Fibroblast of pulmonary artery (primary cell): ENCODE measurements at places on chromosomes 6 and 20.
A peak's percentile ranks its signal among the peaks of the same experiment; 100 is the strongest.

GRCh38 chr6:51533962-51534361 is 553.5 kb downstream of the PKHD1 start:
- DNase-seq: no peak

DNA sequence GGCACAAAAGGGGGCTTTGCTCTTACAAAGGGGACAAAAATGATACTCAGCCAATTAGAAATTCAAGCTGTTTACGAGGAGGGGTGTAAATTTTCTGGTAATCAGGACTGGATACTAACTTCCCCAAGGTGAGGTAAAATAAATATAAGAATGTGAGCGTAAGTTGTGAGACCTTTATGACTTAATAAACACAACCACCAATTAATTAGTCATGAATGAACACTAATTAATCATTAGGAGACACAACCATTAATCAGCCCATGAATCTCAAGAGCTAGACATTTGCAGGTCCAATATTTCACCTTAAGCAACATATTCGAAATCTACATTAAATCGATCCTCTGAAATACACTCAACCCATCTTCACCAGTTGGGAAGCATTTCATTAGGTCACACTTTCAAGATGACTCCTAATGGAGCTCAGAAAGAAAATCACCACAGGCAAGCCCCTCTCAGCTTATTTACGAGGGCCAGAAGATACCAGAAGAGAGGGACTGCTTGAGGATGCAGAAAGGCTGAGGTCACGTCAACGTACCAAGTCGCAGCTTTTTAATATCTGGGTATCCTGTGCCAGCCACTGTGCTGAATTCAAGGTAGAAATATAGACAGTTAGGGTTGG is 2.7 kb downstream of the ADTRP start:
- no peak for DNase-seq

DNA sequence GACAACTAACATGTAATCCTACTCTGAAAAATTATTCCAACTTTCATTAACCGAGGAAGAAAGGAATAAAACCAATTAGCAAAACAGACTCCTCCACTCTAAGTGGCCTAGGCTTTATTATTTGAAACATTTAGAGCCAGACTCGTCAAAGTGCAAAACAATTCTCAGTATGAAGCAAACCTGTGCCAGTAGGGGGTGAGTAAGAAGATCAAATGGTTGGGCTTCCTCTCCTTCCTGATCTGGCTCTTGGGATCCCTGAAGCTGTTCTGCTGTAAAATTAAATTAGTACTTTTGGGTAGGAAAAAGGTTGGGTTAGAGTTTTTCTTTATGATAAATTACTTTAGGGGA is 177.6 kb upstream of the MAN1A1 start:
- DNase-seq: no peak

DNA sequence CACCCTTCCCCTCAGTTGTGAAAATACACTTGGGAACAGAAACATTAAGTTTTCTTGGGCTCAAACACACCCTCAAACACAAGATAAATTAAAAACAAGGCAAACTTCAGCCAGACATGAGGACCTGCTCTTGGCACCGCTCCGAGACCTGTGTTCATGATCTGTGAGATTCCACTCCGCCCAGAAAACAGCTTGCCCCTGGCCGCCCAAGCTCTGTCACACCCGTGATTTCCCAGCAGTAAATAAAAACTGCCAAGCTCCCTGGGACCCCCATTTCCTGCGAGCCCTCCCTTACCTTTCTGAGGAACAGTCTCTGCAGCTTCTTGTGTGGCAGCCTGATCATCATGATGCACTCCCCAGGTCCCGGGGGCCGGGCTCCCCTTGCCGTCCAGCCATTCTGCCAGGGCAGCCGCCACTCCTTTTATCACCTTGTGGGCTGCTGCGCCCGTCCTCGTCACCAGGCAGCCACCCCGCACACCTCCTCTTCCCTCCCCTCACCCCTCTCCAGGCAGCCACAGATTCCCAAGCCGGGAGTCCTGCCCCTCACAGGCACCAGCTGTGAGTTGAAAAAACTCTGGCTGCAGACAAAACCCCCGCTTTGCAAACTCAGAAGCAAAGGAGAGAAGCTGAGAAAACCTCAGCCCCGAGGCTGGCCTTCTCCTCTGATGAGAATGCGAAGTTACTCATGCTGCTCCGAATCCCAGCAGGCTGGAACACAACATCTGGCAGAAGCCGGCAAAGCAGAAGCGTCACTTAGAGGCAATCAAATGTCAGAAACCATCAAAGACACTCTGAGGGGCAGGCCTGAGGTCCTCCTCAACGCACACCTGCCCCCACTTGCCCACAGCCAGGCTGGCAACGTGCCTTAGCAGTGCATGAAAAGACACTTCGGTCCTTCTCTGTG is 130.4 kb upstream of the RPS6KA2 start:
- DNase-seq: peak; percentile 25
